Activated CD8-positive, alpha-beta memory T cell treated with anti-CD3 and anti-CD28 coated beads for 1 hour (primary cell): ENCODE measurements at places on chromosomes 5 and 9.
A peak's percentile ranks its signal among the peaks of the same experiment; 100 is the strongest.

DNA sequence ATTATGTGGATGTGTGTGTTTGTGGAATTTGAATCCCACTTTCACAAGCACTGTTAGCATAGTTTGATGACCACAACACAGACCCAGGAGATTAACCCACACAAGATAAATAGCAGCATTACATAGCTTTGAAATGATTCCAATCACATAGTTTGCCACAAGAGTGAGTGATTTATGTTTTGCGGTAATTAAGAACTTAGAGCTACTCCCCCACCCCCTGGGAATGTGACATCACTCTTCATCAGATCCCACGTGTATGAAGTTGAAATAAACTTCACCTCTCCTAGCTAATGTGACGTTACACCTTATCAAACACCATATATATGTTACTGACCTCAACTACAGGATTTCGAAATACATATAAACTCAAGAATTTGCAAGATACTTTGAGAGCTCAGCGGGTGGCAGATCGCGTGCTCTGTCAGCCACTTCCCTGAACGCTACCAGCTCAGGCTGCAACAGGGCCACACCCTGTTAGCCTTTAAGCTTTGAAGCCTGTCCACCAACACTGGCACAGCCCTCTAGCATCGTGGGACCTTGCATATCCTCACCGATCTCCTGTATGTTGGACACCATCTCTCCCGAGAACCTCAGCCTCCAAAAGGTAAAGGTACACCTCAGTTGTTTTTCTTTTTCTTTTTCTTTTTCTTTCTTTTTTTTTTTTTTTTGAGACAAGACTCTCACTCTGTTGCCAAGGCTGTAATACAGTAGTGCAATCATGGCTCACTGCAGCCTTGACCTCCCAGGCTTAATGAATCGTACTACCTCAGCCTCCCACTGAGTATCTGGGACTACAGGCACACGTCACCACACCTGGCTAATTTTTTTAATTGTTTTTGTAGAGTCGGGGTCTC is 1.7 kb upstream of the AGTPBP1 start:
- DNase-seq, result no peak

- no peak for DNase-seq
Measured at GRCh38 chr9:133067813-133068212, 6.0 kb downstream of the CEL start.

DNA sequence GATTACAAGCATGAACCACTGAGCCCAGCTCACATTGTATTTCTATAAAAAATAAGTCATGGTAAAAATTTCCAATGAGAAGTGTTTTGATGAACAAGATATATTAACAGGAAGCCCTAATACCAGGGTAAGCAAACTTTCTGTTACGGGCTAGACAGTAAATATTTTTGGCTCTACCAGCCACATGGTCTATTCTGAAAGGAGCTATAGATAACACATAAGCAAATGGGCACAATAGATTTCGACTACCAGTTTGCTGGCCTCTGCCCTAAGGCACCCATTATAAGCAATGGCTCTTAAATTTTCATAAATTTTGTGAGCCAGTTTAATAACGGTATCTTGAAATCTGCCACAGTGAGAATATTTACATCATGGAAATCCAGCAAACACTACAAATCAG is 8.1 kb downstream of the UBQLN1 start:
- no peak for DNase-seq

DNA sequence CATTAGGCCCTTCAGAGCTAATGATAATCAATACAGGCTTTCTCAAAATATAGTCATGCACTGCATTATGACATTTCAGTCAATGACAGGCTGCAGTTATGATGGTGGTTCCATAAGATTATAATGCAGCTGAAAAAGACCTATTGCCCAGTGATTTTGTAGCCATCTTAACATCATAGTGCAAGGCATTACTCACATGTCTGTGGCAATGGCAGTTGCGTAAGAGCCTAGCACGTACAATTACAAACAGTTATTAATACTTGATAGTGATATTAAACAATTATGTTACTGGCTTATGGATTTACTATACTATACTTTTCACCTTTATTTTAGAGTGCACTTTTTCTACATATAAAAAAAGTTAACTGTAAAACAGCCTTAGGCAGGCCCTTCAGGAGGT is 214.8 kb downstream of the ISL1 start:
- DNase-seq, result no peak

GRCh38 chr9:97176206-97176605 is 131.3 kb upstream of the CCDC180 start:
- no peak for DNase-seq

DNA sequence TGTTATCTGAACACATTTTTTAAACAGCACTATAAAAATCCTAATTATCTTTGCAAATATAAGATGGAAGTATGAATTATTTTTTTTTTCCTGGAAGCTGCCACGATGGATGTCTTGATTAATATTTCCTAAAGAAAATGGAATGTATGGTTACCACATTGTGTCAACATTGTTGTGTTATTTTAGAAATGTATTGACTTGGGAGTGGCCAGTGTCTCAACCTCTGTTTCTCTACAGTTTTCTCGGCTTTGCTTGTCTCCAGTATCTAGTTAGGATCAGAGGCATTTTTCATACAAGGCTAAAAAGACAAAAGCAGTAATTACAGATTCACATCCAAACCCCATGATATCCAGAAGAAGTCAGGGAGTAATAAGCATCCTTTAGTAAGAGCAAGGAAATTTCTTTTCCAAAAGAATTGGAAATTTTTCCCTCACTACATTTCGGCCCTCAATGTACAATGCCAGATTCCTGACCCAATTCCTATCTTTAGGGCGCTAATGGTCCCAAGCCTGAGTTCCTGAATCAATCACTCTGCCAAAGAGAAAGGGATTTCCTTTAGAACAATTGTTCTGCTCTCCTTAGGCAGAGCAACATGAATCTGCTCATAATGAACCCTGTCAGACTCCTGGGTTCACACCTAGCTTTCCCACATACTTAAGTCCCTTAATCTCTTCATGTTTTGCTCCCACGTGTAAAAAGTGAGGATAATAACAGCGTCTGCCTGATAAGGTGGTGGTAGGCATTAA is 111.7 kb downstream of the EDIL3 start:
- no peak for DNase-seq

GRCh38 chr5:57172466-57173318 is 1.2 kb upstream of the GPBP1 start:
- DNase-seq, result no peak

- no peak for DNase-seq
Measured at GRCh38 chr5:167763772-167764171, 527.7 kb upstream of the WWC1 start.

GRCh38 chr9:137068539-137069507 is 1.5 kb downstream of the SAPCD2 start:
- no peak for DNase-seq

DNA sequence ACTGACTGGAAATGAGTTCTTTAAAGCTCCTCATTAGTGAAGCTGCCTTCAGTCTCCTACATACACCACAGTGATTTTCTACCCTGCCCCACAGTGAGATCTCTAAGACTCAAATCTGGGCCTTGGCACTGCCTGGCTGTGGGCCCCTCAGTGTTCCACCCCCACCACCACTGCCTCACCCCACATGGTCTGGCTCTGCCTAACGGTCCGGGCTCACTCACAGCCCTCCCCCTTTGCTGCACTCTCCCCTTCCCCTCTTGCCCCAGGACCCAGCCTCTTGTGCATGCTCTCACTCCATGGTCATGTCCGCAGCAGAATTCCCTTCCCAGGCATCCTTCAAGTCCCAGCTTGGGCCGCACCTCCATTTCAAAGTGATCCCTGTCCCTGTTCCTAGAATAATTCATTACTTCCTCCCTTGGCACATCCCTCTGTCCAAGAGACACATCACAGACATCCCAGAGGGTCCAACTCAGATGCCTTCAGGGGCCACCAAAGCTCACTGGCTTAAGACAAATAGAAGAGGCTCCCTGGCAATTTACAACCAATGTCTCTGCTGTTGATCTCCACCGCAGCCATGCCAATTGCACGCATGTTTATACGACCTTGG is 56.7 kb downstream of the HRH2 start:
- DNase-seq, result no peak

GRCh38 chr5:73908846-73909245 is 282.9 kb downstream of the ARHGEF28 start:
- no peak for DNase-seq

DNA sequence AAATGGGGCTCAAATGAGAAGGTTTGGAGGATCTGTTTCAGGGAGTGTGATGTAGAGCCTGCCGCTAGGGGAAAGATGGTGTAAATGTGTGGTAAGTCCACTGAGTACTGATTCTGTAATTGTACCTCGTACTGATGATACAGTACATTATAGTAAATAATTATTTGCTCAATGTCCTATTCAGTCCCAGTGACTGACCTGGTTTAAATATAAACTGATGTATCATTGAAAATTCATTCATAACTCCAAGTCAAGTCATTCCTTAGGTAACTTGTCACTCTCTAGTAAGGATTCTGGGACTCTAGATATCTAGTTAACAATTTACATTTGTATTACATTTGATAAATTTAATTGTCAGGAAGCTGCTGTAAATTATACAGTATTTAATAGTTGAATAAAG is 667.3 kb downstream of the DTWD2 start:
- no peak for DNase-seq

- no peak for DNase-seq
Measured at GRCh38 chr9:107170801-107171200, 112.3 kb upstream of the RAD23B start.

- no peak for DNase-seq
Measured at GRCh38 chr5:181217111-181217802, 5.8 kb upstream of the TRIM41 start.

- DNase-seq, result no peak
Measured at GRCh38 chr9:108913391-108913790, 20.5 kb downstream of the ELP1 start.

GRCh38 chr9:35229066-35229778 is 67.4 kb downstream of the UNC13B start:
- DNase-seq, result no peak

DNA sequence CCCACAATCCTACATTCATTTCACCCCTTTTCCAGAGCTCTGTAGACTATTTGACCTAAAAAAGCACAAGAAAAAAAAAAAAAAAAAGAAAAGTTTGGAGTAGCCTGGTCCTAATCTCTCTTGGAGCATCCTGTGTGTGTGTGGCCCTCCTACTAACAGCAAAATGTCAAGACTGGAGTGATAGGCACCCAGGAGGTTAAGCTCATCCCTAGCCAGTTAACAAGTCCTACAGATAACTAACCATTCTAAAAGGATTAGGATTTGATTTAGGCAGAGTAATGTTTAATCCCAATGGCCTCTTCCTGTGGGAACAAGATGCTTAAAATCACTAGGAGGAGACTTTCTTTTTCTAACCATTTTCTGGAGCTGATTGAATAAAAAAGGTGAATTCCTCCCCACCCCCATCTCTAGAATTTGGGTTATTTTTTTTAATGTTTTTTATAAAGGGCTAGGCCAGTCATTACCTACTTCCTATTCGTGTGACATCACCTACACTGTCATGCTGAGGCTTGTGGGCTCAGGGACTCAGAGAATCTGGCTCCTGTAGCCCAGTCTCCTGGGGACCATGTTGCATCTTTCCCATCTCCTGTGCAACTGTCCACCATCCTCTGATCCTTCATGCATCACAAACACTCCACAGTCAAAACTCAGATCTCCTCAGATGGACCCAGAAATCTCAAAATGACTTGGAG is 43.2 kb upstream of the NR3C1 start:
- no peak for DNase-seq

GRCh38 chr9:92183449-92183848 is 68.2 kb upstream of the SPTLC1 start:
- DNase-seq, result no peak

GRCh38 chr5:138685193-138685745 is 68.0 kb upstream of the CTNNA1 start:
- no peak for DNase-seq

- DNase-seq, result peak; percentile 74
Measured at GRCh38 chr5:140362875-140363630, 3.1 kb downstream of the SLC4A9 start.

DNA sequence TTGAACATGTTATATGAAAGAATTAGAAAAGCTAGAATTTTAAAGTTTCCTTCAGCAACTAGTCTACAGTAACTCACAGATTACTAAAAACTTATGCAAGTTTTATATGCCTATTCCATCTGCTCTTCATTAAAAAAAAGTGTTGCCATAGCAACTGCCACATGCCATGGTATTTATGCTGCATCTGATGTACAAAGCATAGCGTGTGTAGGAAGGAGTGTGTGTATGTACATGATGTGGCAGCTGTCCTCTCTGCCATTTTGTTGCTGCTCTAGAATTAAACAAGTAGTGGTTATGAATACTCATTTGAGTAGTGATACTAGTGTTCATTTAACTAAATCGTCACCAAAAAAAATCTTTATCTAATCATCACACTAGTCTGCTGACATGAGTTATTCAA is 593.5 kb downstream of the CETN3 start:
- DNase-seq, result no peak

DNA sequence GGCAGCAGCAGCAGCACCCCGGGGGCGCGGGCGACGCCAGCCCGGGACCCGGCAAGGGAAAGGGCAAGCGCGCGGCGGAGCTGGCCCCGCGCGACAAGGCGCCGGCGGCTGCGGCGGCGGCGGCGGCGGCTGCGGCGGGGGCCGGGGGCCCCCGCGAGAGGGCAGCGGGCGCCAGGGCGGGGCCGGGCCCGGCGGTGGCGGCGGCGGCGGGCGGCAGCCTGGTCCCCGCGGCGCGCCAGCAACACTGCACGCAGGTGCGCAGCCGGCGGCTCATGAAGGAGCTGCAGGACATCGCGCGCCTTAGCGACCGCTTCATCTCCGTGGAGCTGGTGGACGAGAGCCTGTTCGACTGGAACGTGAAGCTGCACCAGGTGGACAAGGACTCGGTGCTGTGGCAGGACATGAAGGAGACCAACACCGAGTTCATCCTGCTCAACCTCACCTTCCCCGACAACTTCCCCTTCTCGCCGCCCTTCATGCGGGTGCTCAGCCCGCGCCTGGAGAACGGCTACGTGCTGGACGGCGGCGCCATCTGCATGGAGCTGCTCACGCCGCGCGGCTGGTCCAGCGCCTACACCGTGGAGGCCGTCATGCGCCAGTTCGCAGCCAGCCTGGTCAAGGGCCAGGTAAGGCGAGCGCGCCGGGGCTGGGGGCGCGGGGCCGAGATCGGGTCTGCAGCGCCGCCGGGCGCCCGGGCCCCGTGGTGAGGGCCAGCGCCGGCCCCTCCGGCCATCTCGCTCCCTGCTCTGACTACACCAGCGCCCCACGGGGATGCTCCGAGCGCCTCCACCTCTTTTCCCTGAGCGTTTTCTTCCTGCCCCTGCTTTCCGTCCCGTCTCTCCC is at the start of gene UBE2QL1:
UBE2QL1 (plus strand) TSS at position 238 of the 843 bp plus-strand sequence; CDS start at position 273, 35 bp downstream.
- no peak for DNase-seq

DNA sequence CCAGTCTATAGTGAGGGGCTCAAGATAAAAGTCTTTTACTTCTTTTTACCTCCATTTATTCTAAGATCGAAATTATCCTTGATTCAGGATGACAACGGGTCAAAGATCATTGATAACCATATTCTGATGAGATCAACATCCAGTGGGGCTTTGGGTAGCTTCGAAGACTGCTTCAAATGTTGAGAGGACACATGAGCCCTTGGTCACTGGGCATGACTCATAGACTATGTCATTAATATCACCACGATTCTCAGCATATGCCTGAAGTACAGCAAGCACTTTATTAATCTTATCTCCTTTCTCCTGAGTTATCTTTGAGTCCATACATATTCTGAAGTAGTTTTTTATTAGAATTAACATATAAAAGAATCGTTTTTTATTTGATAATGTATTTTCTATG is 117.1 kb upstream of the DAB2 start:
- DNase-seq, result no peak
